ENCODE measurements at places on chromosomes 11 and 22.

DNA sequence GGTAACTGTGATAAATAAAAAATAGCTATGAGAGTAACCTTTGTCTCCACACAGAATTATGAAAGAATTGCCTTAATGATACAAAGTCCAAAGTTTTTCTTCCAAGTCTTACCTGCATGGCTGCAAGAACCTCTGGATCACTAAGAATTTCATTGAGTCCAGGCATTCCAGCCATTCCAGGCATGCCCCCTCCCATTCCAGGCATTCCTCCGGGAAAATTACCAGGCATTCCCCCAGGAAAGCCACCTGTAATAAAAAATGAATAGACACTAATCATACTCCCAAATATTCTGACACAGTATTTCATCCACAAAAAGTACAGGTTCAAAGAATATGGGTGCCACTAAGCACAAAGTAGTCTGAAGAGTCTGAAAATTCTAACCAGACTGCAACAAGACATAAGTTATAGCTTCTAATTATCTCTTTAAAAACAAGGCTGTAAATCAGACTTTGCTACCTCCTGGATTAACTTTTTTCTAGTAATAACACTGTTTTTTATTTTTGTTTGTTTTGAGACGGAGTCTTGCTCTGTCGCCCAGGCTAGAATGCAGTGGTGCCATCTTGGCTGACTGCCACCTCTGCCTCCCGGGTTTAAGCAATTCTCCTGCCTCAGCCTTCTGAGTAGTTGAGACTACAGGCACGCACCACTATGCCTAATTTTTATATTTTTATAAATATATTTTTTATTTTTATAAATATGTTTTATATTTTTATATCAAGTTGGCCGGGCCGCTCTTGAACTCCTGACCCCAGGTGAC is 8.0 kb upstream of the SLC25A17 start:
- DNase-seq = no peak

DNA sequence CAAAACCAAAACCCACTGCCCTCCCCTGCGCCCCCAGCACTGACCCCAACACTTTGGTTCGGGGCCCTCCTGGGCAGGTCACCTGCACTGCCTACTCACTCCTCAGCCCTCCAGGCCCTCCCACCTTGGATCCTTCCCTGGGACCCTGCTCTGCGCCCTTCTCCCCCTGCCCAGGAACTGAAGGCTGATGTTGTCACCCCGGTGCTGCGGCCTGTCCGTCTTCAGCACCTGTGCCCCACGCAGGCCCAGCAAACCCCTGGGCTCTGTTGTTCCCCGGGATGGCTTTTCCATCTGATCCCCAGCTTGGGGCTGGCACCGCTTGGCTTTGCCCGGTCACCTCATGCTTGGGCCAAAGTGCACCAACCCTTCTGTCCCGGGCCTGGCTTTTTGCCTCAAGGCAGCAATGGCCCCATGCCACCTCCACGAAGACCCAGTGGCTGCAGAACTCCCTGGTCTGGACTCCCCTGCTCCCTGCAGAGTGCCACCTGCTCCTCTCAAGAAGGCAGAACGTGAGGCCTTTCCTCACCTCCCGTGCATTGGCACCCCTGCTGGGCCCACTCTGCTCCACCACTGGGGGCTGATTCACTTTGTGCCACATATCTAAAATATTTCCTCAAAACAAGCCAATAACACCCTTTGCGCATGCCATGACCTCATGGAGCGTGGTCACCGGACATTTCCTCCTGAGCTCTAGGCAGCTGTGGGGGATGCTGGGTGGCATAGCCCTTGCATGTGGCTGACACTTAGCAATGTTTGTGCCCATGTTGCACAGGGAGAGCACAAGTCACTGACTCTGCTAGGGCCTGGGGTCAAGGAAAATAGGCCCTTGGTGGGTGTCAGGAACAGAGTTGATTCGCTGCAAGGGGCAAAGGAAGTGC is 8.8 kb downstream of the PPM1F start:
- no peak for DNase-seq

- DNase-seq = no peak
Observed at GRCh38 chr11:69361048-69361447, 67.1 kb downstream of the MYEOV start.

DNA sequence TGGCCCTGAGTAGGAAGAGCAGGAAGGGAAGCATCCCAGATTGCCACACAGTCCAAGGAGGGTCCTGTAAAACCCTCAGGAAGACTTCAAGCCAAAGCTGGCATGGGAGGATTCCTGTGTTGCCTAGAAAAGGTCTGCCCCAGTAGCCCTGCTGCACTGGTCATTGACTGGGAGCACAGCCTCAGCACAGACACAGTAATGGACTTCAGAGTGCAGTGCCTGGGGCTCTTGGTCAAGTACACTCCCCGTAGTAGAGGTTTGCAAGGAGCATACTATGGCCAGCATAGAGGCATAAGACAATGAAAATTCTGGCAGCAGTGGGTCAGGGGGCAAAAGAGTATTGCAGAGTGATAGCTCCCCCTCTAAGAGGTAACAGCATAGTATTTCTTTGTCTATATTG is 36.2 kb upstream of the FJX1 start:
- DNase-seq = no peak

DNA sequence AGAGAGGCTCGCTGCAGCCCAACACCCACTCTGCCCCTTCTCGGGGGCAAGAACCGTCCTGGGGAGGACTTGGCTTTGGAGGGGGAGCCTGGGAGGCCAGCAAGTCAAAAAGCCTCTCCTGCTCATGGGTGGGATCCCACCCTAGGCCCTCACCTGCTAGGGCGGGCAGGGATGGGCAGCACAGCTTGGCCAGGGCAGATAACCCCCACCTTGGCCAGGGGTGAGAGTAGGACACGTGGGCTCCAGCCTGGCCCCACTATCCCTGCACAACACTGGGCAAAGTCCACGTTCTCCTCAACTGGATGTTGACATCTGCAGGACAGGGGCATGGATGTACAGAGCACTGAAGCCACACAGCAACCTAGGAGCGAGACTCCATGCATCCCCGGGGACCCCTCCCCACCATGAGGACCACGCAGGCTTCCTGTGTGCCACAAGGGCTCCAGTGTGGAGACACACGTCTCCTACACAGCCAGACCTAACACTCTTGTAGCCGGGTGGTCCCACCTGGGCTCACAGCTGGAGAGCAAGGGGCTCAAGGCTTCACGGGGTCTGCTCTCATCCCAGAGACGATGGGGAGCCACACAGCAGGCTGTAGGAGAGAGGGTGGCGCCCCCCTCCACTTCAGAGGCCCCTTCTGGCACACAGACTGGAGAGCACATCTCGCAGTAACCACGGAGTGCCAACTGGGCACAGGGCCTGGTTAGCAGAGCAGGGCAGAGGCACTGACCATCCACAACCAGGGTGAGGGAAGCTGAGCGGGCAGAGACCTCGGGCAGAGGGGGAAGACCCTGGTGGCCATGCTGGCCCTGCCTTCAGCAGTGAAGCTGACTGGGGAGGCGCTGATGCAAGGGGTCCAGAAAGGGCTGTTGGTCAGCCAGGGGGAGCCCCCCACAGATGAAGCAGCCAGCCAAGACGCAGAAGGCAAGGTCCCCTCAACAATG is 171.1 kb downstream of the CRYBB2 start:
- no peak for DNase-seq

- DNase-seq = no peak
Observed at GRCh38 chr11:100757646-100758045, 70.6 kb downstream of the ARHGAP42 start.
